ENCODE measurements at places on chromosomes 12 and 14. TPM values are rescaled to one million over a fixed set of nuclear protein-coding genes. Genes with fewer than 3 reads are reported as not detected.

TMEM119 gene
- 61.6 TPM for total RNA-seq

RFLNA gene
- total RNA-seq = 0.50 TPM

NELL2 gene
- total RNA-seq = 0.55 TPM

CRIP2 gene
- total RNA-seq = 37.4 TPM

MMP14 gene
- total RNA-seq = 519 TPM

MOK gene
- 8.3 TPM for total RNA-seq

CEP290 gene
- total RNA-seq = 36.9 TPM

OR6C68 gene
- total RNA-seq = not detected

PRKD1 gene
- 8.3 TPM for total RNA-seq

TAS2R46 gene
- 2.6 TPM for total RNA-seq

TCL1B gene
- total RNA-seq = not detected

SLC5A8 gene
- total RNA-seq = not detected

LRP10 gene
- 48.4 TPM for total RNA-seq

IAPP gene
- not detected for total RNA-seq

Data from uterine smooth muscle cell (primary cell).